Fibroblast of pulmonary artery (primary cell): ENCODE measurements at places on chromosomes 11 and 22.

- peak; percentile 38 for DNase-seq
Measured at GRCh38 chr22:27669798-27670599, 131.6 kb downstream of the MN1 start.

GRCh38 chr11:46560300-46560991, 33.4 kb downstream of the AMBRA1 start:
- DNase-seq = peak; percentile 50

DNA sequence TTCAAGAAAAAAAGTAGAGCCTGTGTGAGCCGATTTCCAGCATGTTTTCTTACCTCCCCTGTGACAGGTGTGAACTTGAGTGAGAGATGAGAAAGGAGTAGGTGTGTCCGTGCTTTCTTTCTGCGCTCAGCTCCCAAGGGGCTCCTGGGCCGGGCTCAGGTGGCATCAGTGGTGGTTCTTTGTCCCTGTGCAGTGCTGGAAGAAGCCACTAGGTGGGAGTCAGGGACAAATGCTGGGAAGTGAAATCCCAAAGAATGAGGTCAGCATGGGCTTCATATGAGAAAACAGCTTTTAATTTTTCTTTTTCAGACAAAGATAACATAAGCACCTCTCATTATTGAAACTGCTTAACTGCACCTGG, 57.8 kb downstream of the PPFIBP2 start:
- DNase-seq = peak; percentile 80

DNA sequence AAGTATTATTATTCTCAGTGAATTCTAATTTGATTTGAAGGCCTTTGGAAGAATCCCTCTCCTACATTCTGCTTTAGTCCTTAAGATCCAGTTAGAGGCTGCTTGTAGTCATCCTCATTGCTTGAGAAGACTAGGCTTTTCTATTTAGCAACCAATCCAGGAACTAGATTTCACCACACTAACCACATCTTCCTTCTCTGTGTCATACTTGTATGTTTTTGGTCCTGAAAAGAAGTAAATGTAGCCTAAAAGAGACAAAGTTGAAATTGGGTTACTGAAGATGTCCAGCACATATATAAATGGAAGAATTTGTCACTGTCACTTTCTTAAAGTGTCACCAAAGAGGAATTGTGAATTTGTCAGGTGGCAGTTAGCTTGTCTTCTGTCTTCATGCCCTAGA, 46.6 kb upstream of the MMP7 start:
- DNase-seq = peak; percentile 24

DNA sequence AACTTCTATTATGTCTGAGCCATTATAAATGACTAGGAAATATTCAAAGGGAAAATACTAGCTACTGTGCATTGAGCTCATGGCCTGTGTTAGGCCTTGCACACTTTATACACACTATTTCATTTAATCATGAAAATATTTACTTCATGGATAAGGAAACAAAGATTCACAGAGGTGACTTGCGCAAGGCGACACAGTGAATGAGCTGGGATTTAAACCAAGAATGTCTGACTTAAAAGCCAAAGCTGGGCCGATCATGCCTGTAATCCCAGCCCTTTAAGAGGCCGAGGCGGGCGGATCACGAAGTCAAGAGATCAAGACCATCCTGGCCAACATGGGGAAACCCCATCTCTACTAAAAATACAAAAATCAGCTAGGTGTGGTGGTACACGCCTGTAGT, 231.5 kb downstream of the MIAT start:
- DNase-seq = peak; percentile 14

DNA sequence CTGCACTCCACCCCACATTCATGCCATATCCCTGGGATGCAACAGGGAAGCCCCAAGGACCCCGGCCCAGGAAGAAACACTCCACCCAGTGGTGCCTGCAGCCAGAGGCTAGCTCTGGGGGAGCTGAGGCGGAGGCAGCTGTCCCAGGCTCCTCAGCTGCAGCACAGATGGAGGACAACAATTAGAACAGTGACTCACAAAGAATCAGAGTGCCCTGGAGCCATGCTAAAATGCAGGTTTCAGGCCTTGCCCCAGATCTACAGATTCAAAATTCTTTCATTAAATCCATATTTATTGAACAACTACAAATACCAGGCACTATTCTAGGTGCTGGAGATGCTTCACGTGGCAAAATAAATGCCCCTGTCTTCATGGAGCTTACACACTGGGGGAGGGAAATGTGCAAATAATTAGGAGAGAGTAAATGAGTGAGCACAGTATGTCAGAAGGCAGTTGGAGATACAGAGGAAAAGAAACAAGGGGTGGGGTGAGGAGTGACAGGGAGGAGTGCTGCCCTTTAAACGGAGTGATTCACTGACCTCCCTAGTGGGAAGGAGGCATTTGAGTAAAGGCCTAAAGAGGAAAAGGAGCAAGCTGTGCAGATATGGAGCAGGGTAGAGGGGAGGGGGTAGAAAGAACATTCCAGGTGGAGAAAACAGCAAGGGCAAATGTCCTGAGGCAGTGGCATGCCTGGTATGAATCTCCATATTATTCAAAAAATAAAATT, 73.3 kb upstream of the CSNK2A3 start:
- DNase-seq = no peak

- DNase-seq = no peak
Measured at GRCh38 chr11:34348096-34348495, 9.7 kb downstream of the ABTB2 start.

DNA sequence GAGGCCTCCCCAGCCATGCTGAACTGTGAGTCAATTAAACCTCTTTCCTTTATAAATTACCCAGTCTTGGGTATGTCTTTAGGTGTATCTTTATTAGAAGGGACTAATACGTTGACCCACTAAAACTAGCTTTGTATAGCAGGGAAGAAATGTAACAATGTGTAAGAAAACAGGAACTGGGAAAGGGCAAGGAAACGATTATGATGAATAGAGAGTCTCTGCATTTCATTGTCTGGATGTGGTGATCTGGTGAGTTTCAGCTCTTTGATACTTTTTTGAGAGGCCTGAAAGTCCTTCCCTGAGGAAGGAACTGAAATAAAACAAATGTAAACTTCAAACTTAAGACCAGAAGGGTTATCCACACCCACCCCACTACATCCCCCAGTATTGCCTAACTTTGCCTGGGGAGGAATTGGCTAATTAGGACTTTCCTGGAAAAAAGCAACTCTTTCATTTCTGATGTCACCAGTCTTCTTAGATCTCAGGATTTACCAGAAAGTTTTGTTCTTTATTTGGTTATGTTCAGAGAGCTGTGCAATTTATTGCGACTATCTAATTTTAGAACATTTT, 119.0 kb downstream of the LDLRAD3 start:
- DNase-seq = peak; percentile 85

GRCh38 chr22:37310815-37311595, 28.7 kb downstream of the CYTH4 start:
- no peak for DNase-seq

DNA sequence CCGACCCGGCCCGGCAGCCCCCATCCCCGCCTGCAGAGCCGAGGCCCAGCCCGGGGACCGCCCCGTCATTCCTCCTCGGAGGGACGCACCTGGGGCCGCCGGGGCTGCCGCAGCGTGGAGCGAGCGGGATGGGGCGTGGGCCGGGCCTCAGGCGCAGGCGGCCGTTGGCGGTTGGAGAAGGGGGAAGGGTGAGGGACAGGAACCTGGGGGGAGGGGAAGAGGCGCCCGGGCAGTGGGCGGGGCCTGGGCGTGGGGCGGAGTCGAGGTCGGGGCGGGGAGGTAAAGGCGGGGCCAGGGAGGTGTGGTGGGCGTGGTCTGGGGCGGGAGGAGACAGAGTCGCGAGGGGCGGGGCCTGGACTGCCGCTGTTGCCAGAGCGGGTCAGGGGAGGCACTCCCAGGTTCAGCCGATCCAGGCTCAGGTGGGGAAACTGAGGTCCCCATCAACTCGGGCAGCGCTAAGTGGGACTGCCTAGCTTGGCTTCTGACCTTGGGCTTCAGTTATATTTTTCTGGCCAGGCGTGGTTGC, at the start of gene TESMIN:
TESMIN (minus strand) TSS at position 190 of the 526 bp plus-strand sequence. CDS start 860 bp downstream, outside the sequence.
- DNase-seq = peak; percentile 74

- DNase-seq = no peak
Measured at GRCh38 chr11:44904261-44905020, 46.2 kb downstream of the TP53I11 start.

DNA sequence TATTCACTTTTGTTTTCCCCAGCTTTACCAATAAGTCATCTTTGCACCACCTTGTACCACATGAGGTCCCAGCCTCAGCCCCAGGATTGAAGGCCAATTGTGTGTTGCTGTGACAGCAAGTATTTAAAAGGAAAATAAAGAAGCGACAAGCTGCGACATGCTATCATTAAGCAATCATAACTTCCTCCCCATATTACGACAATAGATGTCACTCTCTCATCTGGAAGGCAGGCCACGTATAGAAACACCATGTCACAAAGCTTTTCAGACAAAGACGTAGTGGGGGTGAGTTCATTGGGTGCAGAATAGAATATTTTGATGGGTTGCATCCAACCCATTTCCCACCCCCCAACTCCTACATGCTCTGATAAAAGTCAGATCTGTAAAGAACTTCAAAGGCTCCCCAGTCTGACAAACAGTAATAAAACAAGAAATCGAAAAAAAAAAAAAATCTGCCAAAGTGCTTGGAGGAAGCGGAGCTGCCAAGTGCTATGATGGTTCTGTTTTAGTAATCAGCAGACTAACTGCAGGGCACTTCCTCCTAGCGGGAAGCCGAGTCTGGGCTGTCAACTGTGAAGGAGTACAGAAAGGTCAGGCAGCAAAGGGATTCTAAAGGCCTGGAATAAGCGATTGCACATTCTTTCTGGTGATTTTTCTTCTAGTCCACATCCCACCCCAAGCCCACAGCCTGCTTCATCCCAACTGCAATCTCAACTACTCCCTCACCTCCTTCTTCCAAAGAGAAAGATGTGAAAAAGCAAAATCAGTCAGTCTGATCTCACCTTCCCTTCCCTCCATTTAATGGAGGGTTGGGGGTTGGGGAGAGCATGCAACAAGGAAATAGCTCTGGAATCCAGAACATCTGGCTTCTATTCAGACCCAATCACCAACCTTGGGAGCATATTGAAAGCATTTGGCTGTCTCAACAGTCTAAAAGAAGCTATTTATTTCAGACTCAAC, 131.4 kb upstream of the UBASH3B start:
- DNase-seq = no peak

- no peak for DNase-seq
Measured at GRCh38 chr11:98411777-98412176, 609.0 kb upstream of the CNTN5 start.

GRCh38 chr22:29302402-29302680, 4.1 kb upstream of the GAS2L1 start:
- no peak for DNase-seq

DNA sequence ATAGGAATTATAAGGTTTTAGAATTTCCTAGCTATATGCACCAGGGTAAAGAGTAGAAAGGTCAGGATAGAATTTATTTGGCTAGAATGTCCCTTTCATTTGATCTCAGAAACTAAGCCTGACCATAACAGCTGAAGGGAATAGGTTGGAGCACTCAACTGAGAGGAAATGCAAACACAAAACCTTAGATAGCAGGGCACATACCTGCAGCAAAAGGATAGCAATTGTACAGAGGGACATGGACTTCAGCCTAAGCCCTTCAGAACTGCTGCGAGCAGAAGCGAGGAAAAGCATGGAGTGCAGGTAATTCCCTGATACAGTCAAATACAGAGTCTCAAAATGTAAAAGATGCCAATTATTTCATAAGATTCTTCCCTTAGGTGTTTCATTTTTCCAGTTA, 211.0 kb upstream of the DDI1 start:
- DNase-seq = no peak

GRCh38 chr11:102385085-102386007, 38.3 kb downstream of the BIRC2 start:
- DNase-seq = no peak

GRCh38 chr11:131602431-131602830, 232.0 kb downstream of the NTM start:
- DNase-seq = no peak

DNA sequence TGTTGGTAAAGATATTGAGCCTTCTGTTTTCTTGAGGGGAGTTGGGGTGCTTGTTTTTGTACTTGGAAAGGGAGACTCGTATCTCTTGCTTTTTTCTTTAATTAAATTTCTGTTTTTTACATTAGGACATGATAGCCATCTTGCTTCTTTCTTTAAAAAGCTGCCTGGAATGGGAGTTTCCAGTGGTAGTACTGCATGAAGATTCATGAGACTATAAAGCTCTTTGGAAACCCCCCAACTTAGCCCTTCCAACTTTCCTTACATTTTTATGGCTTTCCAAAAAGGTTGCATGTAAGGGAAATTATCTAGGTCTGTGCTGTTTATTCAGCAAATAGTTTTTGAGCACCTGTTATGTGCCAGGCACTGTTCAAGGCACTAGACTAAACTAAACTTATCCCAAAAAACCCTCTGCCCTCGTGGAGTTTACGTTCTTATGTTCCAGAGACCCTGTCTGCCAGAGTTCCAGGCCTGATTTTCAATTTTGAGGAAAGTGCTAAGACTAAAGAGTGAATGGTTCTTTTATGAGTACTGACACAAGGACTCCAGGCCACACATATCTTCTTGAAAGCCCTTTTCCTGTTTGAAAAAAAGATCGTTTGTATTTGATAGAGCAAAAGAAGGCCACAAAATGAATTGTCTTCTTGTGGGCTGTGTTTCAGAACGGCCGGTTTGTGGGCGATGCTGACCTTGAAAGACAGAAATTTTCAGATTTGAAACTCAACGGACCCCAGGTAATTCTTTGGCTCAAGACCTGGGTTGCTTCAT, 31.9 kb downstream of the CTNND1 start:
- no peak for DNase-seq

DNA sequence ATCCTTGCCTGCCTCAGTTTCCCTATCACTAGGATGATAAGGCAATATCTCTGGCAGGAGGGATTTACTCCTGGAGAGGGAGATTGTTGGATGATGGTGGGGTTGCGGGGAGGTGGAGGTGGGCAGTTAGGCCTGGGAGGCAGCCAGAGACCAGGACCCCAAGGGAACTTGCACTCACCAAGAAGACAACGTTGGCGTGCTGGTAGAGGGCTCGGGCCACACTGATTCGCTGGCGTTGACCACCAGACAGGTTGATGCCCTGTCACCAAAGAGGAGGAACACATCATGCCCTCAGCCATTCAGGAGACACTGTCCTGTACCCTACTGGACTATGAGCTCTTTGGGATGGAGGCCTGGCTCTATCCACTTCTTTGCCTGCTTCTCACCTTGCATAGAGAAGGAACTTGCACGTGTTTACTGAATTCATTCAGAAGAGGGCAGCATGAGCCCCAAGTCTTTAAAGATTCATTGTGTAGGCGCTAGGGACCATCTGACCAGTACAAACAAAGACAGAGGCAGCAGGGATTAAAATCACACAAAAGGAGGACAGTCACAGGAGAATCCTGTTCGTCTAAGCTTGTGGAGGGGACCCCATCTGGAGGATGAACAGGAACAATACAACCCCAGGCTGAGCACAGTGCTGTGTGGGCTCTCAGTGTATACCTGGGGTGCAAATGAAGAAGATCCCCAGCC, 24.2 kb upstream of the KCNJ11 start:
- DNase-seq = no peak
